ENCODE measurements at places on chromosomes 6 and 20.

DNA sequence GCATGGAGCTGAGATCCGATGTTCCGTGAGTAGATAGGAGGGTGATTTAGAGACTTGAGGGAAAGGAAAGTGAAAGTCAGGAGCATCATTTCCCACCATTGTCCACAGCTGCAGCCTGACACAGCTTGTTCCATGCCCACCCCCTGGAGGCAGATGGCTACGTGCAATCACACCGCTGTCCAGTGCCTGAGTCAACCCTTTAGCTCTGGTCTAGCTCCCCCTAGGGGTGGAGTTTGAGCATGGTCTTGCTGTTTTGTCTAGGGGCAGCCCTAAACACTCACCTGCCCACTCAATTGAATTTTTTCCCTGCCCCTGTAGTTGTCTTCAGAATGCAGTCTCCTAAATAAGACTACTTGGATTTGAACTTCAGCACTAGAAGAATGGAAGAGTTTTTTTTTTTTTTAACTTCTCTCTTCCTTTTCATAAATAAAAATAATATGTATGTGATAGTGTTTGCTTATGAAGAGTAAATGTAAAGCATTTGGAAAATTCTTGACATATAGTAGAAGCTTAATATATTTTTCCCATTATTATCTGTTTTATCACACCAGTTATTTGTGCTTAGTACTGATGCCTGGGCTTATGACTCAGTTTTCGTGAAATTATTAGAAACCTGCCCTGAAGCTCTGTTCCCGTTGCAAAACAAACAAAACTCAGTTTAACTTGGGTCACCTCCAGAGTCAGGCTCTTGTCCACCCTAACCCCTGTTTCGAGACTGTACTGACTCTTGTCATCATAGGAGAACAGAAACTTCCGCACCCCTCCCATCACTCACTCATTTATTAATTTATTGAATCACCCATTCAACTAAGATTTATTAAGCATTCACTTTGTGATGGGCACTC lies 814.8 kb downstream of the MAFB start:
- DNase-seq, result no peak

GRCh38 chr20:49985617-49986016 lies 2.8 kb downstream of the SNAI1 start:
- no peak for DNase-seq

GRCh38 chr6:13428583-13429405 lies 58.6 kb downstream of the GFOD1 start:
- DNase-seq, result no peak

DNA sequence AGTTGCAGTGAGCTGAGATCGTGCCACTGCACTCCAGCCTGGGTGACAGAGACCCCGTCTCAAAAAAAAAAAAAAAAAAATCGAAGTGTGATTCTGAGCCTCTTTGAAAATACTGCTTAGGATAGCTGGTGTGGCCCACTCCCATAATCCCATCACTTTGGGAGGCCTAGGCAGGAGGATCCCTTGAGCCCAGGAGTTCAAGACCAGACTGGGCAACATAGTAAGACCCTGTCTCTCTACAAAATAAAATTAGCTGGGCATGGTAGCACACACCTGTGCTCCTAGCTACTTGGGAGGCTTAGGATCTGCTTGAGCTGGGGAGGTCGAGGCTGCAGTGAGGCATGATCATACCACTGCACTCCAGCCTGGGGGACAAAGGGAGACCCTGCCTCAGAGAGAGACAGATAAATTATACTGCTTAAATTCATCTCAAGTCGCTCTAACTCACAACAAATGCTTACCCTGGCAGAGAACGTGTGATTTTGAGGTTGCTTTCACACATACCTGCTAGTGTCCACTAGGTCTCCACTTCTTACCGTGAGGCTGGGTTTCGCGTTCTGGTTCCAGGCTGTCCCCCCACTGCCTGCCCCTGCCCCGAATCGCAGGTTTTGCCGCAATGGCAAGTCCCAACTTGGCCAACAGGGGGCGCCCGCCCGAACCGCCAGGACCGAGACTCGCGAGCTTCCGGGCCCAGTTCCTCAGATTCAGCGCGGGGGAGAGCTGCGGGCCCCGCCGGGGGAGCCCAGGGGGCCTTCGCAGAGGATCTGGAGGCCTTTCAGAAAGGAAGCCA lies 12.3 kb upstream of the TMC2 start:
- peak; percentile 84 for DNase-seq

- DNase-seq, result no peak
Observed at GRCh38 chr6:11128608-11129007, 17.1 kb upstream of the ERVFRD-1 start.

GRCh38 chr20:50675671-50676376 lies 15.5 kb downstream of the RIPOR3 start:
- no peak for DNase-seq

DNA sequence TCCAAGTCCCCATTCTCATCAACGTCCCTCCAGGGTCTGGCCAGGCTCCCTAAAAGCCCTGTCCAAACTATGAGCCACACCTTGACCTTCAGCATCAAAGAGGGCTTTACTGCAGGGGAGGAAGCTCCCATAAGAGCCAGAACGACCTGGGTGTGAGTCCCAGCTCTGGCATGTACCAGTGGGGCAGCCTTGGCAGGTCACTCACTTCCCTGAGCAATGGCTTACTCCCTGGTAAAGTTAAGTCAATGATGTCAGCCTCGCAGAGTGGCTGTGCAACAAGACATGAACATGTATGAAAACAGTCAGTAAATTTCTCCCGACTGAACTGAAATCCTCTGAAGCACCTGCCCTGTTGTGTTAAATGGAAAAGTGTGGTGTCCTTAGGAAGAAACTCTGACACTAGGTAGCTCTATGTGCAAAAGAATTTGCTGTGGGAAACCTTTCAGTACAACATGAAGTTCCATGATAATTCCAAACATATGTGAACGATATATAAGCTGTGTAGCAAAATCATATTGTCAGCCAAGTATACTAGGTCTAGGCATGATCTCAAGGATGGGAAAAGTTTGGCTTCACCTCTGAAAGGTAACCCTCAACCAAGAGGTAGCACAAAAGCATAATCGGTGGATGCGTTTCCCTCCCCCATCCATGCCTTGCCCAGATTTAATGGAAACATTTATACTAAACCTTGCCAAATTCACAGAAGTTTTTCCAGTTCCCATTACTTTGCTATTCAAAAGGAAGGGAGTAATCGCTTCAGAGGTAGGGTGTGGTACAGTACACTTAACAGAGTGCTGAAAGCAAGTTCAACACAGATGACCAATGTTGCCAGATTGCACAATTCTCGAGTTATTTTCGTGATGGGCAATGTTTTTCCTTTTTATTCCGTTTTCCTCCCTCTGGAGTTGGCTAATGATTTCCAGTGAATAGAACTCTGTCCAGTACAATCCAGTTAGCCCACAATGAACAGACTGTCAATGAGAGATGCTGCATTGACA lies 49.0 kb upstream of the RANBP9 start:
- DNase-seq, result no peak

DNA sequence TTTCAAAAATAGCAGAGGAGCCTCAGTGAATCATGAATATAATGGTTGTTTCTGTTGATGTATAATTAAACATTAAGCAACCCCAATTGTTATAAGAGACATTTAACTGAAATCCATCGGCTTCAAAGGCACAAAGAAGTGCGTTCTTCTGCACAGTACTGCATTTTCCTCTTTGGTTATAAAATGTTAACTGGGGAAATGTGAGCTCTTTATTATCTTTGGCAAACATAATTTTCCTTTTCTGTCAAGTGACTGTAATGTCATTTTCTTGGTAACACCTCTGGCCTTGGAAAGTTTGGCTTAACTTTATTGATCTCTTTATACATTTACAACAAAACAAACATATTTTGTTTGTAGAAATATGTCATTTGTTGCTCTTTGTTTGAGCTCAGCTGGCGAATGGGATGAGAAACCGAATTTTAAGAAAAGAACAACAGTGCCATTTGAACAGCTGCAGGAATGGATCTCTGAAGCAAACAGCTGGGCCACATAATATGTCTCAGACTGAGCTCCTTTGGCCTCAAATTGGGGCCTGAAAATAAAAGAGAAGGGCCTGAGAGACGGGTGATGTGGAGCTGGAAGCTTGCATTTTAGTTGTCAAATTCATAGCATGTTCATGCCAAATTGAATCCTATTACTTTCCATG lies 427.0 kb upstream of the SPTLC3 start:
- DNase-seq, result no peak

GRCh38 chr20:7585126-7585679 lies 355.1 kb downstream of the HAO1 start:
- no peak for DNase-seq

- no peak for DNase-seq
Observed at GRCh38 chr6:159168536-159169192, 536 bp upstream of the FNDC1 start.
